Caki2 (cell line): ENCODE measurements at places on chromosomes 7 and 10. TPM values are rescaled to one million over a fixed set of nuclear protein-coding genes. Genes with fewer than 3 reads are reported as not detected.
A peak's percentile ranks its signal among the peaks of the same experiment; 100 is the strongest.

Gene CALHM1
- not detected in 2 replicates for total RNA-seq

DNA sequence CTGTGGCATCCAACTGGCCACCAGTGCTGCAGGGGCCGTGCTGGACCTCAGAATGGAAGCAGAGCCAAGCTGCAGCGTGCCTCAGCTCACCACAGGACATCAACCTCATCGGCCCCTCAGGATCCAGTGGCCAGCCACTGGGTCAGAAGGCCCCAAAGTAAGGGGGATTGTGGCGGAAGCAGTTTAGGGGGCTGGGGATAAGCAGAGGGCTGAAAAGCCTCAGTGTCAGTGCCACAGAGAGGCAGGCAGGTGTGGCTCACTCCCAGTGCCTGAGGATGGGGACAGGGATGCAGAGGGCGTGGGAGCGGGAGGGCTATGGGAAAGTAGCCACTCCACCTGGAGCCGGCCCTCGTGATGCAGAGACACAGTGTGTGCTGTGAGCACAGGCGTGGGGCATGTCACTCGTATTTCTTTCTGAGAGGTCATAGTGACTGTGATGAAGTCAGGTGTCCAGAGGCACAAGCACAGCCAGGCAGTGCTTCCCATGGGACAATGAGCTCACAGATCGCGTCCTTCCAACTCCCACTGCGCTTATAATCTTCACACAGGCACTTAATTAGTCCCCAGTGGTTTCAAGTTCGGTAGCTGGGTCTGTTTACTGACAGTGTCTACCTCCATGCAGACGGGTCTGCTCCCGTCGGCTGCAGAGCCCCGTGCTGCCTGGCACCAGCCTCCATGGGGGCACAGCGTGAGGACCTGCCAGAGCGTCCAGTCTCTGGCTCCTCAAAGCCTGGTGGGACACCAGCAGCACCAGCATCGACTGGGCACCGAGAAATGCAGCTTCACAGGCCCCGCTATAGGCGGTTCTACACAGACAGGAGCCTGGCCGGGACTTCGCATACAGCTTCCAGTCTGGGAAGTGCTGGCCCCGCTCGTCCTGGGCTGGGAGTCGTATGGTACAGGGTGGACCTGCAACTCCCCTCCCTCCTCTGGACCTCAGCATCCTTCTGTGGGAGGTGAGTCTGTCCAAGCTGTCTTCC, 42.9 kb upstream of the CNPY1 start:
- DNase-seq, result no peak

- DNase-seq, result no peak
These were observed 211.8 kb downstream of the CSTF2T start for GRCh38 chr10:51487576-51487975.

DNA sequence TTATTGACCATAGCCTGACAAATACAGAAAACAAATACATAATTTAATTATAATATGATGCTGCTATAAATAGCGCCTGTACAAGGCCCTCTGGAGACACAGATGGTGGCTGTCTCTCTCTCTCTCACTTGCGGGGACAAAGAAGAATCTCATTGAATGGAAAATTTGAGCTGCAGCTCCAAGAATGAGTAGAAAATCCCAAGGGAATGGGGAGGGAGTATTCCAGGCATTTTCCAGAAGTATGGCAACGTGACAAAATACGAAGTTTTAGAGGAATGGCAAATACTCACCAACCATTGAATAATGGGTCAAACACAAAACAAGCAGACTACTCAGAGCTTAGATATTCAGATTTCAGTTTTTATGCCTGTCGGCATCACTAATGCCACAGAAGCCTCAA, 179.9 kb downstream of the NRP1 start:
- no peak for DNase-seq

- peak; percentile 54 for DNase-seq
These were observed 406.3 kb upstream of the KLF6 start for GRCh38 chr10:4191354-4191753.

Gene CDHR3
- total RNA-seq, result 2.0 TPM in 1 of 2 replicates, not detected in the other

GRCh38 chr10:79443338-79444198, 1.9 kb downstream of the ZCCHC24 start:
- DNase-seq, result no peak

GRCh38 chr7:32093415-32094408, 23.5 kb upstream of the PDE1C start:
- peak; percentile 50 for DNase-seq

DNA sequence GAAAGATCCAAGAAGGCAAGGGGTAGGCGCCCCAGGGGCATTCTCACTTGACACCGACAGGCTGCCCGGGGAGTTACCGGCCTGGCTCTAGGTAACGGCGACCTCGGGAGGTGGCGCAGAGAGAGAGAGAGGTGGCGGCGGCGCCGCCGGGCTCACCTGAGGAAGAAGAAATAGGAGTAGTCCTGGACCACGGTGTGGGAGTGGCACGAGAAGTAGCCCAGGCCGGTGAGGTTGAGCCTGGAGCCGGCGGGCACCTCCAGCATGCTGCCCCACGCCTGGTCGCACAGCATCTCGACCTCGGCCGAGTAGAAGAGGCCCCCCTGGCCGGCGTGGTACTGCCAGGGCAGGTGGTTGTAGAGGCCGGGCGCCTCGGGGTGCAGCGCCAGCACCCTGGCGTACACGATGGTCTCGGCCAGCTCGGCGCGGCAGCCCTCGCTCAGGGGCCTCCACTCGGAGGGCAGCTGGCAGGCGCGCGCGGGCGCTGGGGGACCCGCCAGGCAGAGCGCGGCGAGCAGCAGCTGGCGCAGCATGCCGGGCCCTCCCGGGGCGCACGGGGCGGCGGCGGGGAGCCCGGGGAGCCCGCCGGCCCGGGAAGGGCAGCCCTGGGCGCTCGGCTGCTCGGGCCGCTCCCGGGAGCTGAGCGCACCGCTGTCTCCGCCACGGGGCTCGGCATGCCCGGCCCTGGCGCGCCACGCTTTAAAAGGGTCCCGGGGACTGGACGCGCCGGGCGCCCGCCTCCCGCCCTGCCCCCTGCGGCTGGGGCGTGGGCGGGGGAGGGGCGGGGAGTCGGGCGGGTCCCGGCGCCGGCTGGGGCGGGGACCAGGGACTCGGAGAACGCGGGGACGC, at the start of gene CCDC3:
Gene CCDC3, minus strand, starts transcription at position 673 of the 846 bp plus-strand sequence. Its CDS starts 143 bp downstream, at position 530.
- no peak for DNase-seq

DNA sequence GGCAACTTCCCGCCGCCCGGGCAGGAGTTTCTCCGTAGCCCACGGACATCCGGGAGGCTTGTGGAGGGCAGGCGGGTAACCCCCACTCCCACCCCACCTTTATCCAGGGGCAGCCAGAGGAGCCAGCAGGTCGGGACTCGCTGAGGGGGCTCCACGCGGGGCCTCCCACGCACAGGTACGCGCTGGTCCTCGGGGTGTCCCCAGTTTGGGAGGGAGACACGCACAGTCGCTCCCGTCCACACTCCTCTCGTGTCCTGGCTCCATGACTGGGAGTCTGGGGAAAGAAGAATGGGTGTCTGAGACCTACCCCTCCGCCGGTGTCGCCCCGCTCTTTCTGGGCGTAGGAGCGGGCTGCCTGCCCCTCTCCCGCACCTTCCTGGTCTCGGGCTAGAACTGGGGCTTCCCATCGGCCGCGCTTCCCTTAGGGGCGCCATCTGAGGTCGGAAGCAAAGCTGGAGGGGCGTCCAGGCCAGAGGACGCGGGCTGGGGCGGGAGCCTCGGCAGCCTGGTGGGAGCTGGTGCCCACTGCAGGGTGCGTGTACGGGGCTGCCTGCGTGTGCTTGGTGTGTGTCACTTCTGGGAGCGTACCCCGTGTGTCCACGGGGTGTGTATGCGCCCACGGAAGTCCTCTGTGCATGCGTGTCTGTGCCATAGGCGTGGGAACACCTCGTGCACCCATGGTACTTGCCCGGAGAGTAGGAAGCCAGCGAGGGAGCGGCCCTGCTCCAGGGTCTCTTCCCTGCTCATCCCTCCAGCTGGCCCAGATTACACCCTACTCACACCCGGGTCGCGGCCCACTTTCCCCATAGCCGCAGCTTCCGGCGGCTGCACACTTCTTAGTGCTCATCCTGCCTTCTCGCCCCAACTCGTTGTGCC, 73.0 kb upstream of the LEP start:
- no peak for DNase-seq

Gene FXYD4
- not detected in 2 replicates for total RNA-seq

DNA sequence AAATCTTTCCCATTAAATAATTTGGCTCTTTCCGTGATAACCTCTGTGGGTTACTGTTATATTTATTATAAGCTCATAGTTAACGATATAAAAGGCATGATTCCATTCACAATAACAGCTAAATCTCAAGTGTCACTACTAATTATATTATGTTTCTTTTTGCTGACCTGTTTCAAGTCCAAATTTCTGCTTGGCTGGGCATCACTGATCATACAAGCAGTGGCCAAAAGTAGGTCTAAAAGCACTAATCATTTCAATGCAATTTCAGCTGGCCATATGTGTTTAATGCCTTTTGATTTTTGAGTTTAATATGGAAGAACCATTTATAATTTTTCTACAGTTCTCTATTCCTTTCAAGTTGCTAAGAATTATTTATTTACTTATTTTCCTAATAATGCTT, 110.7 kb downstream of the SEMA3A start:
- no peak for DNase-seq

DNA sequence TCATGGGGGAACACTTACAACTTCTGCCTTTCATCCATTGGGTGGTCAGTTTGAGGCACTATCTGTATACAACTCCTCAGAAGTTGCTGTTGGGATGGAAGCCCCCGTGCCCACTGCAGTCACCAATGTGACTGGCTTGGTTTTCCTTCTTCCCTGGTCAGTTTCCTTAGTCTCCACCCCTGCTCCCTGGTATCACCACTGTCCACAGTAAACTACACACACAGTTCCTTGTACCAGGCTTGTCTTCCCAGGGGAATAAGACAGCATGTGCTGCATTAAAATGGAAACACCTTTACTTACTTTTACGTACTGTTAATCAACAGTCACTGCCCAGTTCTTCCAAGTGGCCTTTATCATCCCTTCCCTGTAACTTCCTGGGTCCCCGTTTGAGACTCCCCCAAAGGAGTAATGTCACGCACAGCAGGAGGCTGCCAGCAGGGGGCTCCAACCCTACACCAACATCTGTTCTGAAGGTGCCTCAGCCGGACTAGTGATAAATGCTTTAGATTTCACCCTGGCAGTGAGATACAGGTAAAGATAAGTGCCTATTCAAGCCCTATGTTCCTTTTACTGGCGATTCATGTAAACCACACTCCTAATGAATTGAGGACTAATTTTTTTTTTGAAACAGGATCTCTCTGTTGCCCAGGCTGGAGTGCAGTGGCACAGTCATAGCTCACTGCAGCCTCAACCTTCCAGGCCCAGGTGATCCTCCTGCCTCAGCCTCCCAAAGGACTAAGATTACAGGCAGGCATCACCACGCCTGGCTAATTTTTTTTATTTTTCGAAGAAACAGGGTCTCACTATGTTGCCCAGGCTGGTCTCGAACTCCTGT, 45.3 kb upstream of the PIK3AP1 start:
- DNase-seq, result no peak

DNA sequence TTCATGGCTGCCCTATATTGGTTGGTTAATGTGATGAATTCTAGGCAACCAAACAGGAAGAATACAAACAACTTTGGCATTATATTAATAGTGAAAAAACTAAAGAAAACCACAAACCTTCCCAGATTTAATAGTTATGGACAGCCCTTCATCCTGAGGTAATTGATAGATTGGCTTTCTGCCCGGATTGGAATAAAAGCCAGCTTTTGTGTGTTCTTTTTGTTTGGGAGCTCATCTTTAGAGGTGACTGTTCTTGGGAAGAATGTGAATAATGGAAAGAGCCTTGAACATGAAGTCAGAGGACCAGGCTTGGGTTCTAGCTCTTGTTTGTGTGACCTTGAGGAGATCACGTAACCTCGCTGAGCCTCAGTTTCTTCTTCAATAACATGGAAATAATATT, 92.3 kb downstream of the VTI1A start:
- DNase-seq, result no peak

Gene GPR37
- not detected in 2 replicates for total RNA-seq

DNA sequence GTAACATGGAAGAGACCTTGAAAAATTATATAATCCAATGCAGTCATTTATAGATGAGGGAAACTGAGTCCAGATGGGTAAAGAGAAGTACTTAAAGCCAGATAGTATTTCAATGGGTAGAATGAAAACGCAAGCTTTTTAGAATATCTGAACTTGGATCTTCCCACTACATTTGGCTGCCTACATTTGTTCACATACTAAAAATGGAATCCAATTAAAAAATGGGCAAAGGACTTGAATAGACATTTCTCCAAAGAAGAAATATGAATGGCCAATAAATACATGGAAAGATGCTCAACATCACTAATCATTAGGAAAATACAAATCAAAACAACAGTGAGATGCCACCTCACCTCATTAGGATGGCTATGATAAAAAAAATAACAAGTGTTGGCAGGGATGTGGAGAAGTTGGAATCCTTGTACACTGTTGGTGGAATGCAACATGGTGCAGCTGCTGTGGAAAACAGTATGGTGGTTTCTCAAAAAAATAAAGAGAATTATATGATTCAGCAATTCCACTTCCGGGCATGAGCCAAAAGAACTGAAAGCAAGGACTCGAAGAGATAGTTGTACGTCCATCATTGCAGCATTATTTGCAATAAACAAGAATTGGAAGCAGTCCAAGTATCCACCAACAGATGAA, 188.0 kb downstream of the FRMD4A start:
- no peak for DNase-seq

Gene NUTM2A
- total RNA-seq, result 1.7 TPM in 1 of 2 replicates, not detected in the other

Gene LGI1
- total RNA-seq, result not detected in 2 replicates

Gene SOSTDC1
- total RNA-seq, result 0.26 TPM in 1 of 2 replicates, not detected in the other

- DNase-seq, result no peak
These were observed 412.7 kb downstream of the PTPRN2 start for GRCh38 chr7:158174947-158175346.

- DNase-seq, result no peak
These were observed 488.9 kb upstream of the NUPR2 start for GRCh38 chr7:56605146-56605545.

Gene MKRN1
- total RNA-seq, result 62.9 and 78.5 TPM in 2 replicates

DNA sequence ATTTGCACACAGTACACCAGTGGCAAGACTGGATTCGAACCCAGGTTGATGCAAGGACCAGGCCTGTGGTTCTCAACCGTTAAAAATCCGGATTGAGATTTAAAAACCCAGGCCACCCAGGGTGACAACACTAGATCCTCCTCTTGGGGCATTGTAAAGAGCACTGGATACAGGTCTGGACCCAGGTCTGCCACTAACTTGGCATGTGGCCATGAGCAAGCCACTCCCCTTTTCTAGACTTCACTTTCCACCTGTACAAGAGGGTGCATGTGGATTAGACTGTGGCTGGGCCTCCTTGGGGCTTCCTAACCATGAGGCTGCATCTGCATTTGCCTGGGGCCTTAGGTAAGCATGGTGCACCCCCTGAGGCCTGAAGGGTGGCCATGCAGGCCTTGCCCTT, 21.7 kb upstream of the SLC29A3 start:
- DNase-seq, result no peak
